AG10803 (cell line): ENCODE measurements at places on chromosomes 4 and X.

GRCh38 chrX:154596290-154596929 is 11.5 kb downstream of the CTAG1A start:
- DNase-seq: peak; percentile 94

- DNase-seq: no peak
Measured at GRCh38 chrX:40331353-40331752, 233.6 kb upstream of the BCOR start.

DNA sequence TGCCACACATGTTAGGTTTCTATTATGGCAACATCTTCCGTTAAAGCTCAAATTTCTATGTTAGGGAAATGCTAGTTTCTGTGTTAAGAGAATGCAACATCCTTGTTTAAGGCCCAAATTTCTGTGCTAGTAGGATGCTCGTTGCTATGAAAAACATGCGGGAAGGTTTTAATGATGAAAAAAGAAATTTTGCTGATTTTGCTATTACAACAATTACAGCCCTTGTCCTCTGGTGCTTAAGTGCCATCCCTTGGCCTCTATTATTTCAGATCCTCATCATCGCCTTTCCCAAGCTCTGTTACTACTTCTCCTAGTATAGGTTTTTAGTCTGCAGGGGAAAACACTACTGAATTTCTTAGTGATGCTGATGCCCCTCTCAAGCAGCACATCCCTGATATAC is 412.6 kb upstream of the NDST3 start:
- no peak for DNase-seq

- no peak for DNase-seq
Measured at GRCh38 chrX:139933904-139934303, 1.1 kb upstream of the ATP11C start.

GRCh38 chrX:119067023-119067739 is 5.6 kb upstream of the CT47C1 start:
- DNase-seq: peak; percentile 53

DNA sequence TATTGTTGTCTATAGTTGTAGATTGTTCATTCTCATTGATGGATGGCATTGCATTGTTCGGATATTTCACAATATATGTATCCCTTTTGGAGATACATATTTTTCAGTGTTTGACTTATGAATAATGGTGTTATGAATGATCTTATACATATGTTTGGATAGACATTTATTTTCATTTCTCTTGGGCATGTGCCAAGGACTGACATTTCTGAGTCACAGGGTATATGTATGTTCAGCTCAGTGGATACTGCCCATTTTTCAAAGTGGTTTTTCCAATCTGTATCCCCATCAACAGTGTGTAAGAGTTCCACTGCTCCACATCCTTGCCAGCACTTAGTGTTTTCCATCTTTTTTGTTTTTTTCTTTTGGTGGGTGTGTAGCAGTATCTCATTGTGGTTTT is 45.0 kb upstream of the RAB40AL start:
- DNase-seq: no peak

DNA sequence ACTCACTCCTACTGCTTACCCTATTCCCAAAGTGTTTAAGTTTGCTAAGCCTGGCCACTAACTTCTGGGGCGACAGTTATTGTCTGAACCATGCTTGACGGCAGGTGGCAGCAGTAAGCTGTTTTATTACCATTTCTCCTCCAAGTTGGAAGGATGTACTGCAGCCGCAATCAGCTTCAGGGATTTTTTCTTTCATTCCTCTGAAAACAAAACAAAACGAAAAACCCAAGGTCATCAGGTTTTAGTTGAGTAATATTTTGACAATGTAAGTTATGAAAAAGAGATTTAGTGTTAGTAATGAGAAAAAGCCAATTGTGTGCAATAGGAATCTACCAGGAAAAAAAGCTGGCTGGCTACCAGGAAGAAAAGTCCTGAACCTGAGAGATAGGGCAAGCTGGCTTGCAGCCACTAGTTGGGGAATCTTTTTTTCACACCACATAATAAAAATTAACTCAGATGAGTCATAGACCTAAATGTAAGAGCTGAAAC is 13.2 kb upstream of the RAB9B start:
- peak; percentile 85 for DNase-seq

- no peak for DNase-seq
Measured at GRCh38 chr4:143046454-143046853, 138.3 kb upstream of the USP38 start.

DNA sequence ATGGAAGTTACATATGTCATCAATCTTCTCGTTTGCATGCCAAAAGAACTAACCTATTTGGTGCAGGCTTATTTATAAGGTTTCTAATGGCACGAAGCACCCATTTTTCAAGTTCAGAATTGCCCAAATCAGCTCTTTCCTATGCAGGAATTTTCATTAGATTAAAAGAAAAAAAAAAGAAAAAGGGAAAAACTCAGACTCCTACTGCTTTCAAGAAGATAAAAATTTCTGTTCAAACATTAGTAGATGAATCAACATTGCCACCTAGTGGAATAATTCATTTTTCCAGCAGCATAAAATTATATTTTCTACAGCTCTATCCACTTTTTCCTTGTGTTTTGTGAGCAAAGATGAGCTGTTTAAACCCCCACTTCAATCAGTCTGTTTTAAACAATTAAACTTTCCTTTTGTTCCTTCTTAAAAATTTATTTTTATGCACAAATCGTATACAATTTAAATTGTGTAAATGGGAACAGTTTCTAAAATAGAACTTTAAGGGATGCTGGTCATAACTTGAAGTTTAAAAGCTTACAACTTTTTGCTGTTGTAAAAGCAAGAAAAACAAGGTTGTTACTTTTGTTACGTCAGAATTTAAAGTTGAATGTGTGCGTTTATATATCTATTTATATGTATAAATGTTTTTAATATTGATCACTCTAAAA is 309.9 kb downstream of the ARAP2 start:
- peak; percentile 8 for DNase-seq

DNA sequence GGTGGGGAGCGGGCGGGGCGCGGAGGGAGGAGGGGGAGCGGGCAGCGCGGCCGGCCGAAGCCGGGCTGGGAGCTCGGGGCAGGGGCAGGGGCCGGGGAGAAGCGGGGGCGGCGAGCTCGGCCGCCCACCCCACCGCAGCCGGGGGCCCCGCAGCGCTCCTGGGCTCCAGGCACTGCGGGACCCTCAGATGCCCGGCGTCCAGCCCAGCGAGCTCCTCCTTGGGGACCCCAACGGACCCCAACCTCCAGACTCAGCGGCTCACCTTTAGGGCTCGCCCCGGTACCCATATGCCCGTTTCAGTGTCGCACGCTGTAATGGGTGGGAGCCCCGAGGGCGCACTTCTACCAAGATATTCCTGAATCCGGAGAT is 357 bp upstream of the ADGRG2 start:
- DNase-seq: no peak

GRCh38 chr4:174714393-174715211 is 114.4 kb downstream of the GLRA3 start:
- peak; percentile 56 for DNase-seq

GRCh38 chr4:107213410-107213809 is 177.3 kb upstream of the DKK2 start:
- DNase-seq: peak; percentile 73

DNA sequence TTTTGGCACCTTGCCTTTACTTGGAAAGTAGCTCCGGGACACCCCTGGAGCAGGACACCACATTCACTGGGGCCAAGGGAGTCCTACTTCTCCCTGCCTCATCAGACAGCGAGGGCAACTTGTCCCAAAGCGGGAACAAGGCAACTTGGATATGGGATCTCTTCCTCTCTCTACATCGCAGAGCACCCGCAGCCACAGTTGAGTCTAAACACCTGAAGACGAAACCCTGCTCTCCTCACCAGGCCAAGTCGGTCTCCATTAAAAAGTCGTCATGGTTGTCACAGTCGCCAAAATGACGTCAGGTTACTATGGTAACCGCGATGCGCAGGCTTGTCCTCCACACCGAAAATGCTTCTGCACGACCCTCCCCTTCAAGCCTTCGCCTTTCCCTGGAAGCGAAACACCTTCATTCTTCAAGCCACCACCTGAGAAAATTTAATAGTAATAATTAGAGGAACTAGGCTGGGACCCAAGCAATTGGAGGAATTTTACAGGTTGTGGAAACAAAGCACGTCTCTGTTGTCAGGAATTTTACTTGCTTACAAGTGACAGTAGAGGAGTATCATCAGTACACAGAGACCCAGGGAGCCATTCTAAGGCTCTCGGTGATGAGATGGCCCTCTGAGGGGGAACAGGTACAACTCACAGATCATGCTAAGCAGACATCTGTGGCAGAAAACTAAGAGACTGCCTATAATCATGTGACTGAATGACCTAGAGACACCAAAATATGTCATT is 30.5 kb upstream of the TCEAL4 start:
- peak; percentile 36 for DNase-seq

- DNase-seq: peak; percentile 17
Measured at GRCh38 chrX:76454456-76454927, 27.0 kb downstream of the MAGEE1 start.

DNA sequence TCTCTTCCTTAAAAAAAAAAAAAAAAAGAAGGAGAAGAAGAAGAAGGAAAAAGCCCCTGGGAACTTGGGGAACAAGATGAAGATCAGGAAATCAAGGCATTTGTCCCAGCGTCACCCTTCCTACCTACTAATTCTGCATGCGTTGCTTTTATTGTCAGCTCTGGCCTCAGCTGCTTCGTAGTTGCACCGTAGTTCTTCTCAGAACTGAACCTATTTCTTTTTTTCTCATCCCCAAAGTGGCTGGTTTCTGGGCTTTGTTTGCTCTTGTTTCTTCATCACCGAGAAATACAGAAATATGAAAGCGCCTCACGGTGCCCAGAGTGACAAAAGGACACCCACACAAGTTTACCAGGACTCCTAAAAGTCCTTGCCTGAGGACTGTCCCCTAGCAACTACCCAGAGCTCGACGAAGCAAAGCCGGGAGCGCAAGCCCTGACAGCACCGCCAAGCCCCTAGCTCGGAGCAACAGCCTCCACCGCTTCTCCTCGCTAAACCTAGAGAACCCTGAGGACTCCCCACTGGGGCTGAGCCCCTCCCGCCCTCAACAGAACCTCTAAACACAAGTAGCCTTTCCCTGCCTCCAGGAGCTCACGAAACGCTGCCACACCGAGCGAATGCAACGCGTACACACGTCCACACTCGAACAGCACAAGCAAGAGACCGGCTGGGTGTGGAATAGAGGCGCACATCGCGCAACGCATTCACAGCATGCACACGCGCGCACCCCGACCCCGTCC is 710 bp downstream of the PRKG2 start:
- DNase-seq: peak; percentile 31

GRCh38 chr4:24659241-24659961 is 75.0 kb upstream of the DHX15 start:
- DNase-seq: no peak

- no peak for DNase-seq
Measured at GRCh38 chr4:80926891-80927290, 103.6 kb upstream of the BMP3 start.

DNA sequence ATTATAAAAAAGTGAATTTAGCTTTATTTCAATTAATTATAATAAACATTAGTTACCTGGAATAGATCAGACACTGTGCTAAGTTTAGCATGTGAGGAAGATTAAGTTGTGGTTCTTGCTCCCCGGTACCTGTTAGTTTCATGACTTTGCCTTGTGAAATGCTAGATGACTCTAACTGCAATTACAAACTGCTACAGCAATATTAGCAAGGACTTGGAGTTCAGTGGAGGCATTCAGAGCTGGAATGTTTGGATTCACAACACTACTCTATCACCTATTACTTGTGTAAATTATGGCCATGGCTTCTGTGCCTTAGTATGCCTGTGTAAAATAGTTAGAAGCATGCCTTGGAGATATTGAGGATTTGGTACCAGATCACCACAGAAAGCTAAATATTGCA is 21.4 kb upstream of the ANXA10 start:
- DNase-seq: no peak

DNA sequence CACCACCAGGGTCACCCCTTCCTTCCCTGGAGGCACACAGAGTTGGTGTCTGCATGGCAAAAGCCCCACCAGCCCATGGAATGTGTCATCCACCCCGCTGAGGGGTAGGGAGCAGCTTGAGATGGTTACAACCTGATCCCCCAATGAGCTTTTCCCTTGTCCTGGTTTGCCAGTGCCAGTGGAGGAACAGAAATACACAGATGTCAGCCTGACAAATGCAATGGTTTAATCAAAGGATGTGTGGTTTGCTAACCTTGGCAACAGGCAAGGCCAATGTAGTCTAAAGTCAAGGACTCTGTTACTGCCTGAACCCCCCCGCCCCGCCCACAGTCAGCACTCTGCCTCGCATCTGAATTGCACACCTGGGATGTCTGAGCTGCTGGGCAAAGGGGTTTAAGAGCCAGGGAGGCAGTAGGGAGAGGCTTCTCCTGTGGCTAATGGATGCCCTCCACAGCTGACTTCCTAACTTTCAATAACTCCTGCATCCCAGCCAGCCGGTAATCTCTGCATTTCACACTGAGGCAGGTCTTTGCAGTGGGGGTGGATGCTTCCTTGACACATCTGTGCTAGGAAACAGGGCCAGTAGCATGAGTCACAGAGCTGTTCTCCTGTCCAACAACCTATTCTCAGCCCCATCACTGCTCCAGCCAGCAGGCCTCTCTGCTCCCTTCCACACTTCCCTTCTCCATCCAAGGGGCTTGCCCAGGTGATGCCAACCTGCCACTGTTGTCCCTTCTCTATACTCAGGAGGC is 137.5 kb downstream of the AMMECR1 start:
- peak; percentile 76 for DNase-seq

GRCh38 chr4:102819588-102820365 is 7.6 kb downstream of the UBE2D3 start:
- DNase-seq: no peak

DNA sequence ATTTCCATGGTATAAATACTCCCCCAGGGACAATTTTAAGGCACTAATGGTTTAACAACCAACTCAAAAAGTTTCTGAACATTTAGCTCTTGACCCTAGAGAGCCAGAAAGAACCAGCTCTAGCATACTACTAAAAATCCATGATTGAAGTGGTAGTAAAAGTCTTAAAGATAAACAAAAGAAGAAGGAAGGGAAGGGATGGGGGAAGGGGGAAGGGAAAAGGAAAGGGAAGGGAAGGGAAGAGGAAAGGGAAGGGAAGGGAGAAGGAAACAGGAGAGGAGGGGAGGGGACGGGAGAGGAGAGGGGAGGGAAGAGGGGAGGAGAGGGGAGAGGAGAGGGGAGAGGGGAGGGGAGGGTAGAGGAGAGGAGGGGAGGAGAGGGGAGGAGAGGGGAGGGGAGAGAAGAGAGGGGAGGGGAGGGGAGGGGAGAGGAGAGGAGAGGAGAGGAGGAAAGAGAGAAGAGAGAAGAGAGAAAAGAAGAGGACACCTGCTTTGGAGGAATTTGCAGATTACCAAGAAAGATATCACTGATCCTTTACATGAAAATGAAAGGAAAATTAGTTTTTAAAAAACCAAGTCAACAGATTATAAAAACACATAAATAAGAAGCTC is 26.4 kb upstream of the FAM241A start:
- no peak for DNase-seq
